ENCODE measurements at places on chromosomes 7 and 10.

GRCh38 chr10:1368842-1369171 lies 312.6 kb downstream of the WDR37 start:
- no peak for DNase-seq

GRCh38 chr7:139071680-139072079 lies 35.8 kb upstream of the ZC3HAV1L start:
- DNase-seq: no peak

- no peak for DNase-seq
These were observed 3.0 kb downstream of the RET start for GRCh38 chr10:43079856-43080255.

DNA sequence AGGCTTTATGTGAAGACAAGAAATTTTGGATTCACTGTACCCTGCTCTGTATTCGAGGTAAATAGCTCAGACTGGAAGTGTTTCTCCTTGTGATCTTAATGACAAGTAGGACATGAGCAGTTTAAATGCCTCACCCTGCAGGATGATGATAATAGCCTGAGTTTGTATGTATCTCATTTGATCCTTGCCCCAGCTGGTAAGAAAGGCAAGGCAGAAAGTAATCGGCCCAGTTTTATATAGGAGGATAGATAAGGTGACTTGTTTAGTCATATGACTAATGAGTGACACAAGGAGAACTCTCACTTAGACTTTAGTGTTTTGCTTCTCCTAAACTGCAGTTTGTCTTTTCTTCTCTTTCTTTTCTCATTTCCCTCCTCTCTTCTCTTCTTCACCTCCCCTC lies 372.6 kb downstream of the PHF14 start:
- DNase-seq: no peak

GRCh38 chr10:122981066-122981464 lies 864 bp downstream of the PSTK start:
- DNase-seq: no peak

GRCh38 chr10:128859738-128860386 lies 607.2 kb upstream of the MGMT start:
- DNase-seq: no peak

- no peak for DNase-seq
These were observed 119.4 kb upstream of the NPS start for GRCh38 chr10:127429601-127430312.

DNA sequence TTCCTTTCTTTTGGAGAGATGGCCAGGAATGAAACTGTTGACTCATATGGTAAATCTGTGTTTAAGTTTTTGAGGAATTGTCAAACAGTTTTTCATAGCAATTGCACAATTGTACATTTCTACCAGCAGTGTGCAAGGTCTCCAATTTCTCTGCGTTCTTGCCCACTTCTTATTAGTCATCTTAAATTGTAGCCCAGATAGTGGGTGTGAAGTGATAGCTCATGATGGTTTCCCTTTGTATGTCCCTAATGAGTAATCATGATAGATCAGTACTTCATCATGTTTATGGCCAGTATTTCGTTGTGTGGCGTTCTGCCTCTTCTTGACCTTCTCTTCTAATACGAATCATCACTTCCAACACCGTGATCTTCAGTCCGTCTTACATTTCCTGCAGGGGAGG lies 136.3 kb downstream of the DOCK1 start:
- no peak for DNase-seq

DNA sequence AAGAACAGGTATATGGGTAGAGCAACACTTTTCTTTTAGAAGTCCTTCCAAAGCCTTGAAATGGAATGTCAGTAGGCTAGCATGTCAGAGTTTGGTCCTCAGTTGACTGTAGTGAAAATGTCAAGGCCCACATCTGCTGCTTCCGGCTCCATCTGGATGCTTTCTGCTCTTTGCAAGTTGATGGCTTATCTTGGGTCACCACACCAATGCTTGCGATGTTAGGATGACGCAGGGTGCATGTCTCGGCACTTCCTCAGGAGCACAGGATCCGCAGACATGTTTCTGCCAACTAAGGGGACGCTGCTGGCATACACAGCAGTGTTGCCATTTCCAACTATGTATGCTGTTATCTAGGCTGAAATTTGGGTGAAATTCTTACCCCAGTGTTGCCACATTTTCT lies 14.0 kb upstream of the HBP1 start:
- DNase-seq: no peak

DNA sequence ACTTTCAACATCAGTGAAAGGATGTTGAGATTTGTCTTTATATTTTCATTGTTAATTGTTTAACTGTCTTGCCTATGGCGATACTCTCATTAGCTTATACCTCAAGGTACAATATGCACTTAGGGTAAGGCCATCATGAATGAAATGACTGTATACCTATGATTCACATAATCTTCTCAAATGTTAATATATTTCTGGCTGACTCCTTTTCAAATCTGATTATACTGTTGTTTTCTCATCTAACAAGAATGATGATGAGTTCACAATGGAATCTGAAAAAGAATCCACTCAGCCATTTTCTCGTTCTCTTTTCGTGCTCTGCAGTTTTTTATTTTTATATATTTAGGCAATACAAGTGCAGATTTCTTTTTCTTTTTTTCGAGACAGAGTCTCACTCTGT lies 159.1 kb downstream of the ARHGAP12 start:
- DNase-seq: no peak

DNA sequence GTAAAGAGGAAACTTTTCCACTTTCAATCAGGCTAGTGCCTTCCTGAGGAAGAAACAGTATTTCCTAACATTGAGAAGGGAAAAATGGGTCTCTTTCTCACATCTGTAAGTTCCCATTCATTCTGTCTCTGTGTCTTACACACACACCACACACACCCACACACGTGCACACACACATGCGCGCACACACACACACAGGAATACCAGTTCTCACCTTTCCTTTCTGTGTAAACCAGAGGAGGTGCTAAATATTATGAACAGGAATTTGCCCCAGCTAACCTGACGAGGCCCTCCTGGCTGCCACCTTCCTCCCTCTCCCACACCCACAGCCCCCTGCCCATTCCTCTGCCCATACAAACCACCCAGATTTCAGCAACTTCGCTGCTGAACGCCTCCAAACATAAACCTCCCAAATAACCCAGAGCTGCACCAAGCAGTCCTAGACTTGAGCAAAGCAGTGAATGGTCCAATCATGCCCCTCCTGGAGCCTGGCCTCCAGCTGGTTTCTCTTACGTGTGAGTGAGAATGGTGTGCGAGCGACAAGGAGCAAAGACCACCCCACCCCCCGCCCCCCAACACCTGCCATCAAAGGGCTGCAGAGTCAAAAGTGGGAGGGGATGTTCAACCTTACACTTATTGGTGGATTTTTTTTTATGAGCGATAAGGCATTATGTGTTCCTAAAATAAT lies 190.5 kb downstream of the HECW1 start:
- no peak for DNase-seq

GRCh38 chr7:44067064-44067951 lies 1.9 kb upstream of the PGAM2 start:
- DNase-seq: no peak

Measured in stimulated activated CD8-positive, alpha-beta memory T cell treated with anti-CD3 and anti-CD28 coated beads, Interleukin-2, amount 100 ng/mL, for 1 hour (primary cell).